SK-N-SH treated with all-trans-retinoic acid at 6 μM for 48 hours (cell line): ENCODE measurements at places on chromosomes 6 and 20.

DNA sequence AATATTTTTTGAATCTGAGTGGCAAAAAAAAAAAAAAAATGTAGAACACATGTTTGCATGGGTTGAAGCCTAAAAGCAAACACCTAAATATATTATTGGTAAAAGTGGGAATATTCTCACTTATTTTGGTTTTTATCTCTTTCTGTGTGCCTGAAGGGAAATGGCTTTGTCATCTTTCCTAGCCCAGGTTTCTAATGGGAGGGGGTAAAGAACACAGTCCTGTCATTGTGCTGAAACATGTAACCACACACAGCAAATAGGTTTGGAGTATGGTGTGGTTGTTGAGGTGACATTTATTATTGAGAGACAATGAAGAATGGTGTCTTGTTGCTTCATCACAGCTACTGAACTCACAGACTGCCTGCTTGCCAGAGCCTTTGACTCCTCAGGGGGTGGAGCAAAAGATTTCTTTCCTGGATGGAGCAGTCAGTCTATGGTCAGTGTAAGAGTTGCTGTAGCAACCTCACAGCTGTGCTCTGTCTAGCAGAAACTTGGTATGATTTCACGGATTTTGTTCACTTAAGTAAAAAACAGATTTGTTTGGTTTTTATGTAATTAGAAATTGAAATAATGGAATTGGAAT lies 70.2 kb downstream of the CEP57L1 start:
- ATAC-seq: peak; percentile 86

GRCh38 chr6:42210551-42210950 lies 7.1 kb downstream of the MRPS10 start:
- ATAC-seq: no peak; the same call in 2 of the 3 replicates

- ATAC-seq: no peak
These were observed 94.8 kb downstream of the MYLK4 start for GRCh38 chr6:2655844-2656433.

- ATAC-seq: no peak
These were observed 32.3 kb downstream of the GCLC start for GRCh38 chr6:53512626-53513025.

DNA sequence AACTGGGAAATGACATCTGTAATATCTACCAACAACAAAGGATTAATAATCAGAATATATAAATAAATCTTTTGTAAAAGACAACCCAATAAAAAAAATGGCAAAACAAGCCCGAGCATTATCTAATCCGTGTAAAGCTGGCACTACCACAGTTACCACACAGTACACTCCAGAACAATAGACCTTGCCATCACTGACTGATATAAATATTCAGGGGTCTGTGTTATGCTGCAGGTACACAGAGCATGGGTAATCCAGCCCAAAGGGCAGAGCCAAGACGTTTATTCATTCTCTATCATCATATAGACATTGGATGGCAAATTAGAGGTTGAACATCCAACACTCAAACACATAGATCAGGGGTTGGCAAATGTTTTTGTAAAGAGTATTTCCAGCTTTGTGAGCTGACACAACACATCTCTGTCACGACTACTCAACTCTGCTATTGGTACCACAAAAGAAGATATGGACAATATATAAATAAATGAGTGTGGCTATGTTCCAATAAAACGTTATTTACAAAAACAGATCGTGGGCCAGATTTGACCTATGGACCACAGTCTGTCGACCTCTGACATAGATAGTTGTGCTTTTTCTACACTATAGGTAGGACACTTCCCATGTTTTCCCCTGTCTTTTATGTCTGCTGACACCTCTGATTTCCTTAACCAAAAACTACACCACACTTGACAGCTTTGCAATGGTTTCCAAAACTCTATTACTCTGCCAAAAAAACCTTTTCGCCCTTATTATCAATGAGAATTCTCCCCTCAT lies 4.5 kb downstream of the NCOA6 start:
- no peak for ATAC-seq

DNA sequence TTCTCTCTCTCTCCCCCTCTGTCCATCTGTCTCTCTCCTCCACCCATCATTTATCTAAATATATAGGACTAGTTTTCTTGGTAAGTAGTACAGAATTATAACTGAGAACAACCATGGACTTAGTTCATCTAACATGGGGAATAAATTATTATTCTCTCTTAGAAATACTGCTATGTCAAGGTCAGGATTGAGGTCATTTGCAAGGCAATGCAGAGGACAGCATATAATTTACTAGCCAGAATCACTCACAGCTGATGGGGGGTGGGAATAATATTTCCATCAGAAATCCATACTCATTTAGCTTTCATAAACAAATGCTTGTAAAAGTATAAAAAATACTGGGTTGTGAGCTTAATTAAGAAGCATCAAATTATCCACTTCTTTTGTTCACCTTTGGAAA lies 553.9 kb upstream of the POU3F2 start:
- ATAC-seq: no peak

DNA sequence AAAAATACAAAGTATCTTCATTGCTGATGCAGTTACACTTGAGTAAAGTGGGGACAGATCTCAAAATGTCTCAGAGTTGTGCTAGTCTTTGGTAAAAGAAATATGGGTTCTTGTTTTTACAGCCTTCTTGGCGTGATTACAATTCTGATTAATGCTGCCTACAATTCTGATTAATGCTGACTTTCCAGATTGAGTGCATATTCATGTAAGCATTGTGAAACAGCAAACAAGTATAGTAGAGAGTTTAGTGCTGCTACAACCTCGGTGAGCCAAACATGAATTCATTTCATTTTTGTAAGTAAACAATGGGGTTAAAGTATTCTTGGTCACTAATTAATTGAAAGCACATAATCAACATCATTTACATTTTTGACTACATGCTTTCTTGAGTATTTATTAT lies at the start of gene DEFB113:
TSS of gene DEFB113 (minus strand) at position 21 of the 400 bp plus-strand sequence. CDS start at position 21, 0 bp downstream.
- no peak for ATAC-seq

GRCh38 chr6:291697-292505 lies at the start of gene DUSP22:
TSS of gene DUSP22 (plus strand) at chr6:292487. CDS start at chr6:292540, 53 bp downstream.
- peak; percentile 85 for ATAC-seq

GRCh38 chr6:103011605-103012004 lies 1618.1 kb downstream of the GRIK2 start:
- no peak for ATAC-seq

DNA sequence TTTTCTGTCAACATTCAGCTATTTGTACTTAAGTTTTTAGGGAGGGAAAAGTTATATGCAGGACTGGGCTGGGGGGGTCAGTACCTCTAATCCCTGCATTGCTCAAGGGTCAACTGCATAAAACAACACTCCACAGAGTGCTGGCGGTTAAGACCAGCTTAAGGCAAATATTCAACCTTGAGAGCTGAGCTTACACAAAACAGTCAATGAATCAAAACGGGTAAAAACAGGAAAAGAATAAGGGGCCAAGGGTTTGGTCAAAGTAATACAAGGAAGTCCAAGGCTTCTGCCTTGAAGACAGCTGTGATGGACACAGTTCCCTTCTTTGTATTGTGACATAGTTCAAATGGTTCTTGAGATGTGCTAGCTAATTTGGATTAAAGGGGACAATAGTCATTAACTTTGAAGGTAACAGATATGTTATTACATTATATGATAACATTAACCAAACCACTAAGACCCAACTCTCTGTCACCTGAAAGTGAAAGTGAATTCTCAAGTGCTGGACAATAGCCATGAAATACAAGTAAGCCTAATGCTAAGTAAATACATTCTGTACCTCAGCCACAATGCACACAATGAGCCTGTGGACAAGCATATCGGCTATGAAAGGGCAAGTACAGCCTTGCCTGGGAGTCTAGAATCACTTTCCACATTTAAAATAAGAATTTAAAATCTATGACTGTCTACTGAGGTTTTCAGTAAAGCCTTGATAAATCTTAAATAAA lies 106.8 kb downstream of the PDE10A start:
- ATAC-seq: no peak

GRCh38 chr6:71351190-71351589 lies 62.6 kb downstream of the OGFRL1 start:
- peak; percentile 76 for ATAC-seq

DNA sequence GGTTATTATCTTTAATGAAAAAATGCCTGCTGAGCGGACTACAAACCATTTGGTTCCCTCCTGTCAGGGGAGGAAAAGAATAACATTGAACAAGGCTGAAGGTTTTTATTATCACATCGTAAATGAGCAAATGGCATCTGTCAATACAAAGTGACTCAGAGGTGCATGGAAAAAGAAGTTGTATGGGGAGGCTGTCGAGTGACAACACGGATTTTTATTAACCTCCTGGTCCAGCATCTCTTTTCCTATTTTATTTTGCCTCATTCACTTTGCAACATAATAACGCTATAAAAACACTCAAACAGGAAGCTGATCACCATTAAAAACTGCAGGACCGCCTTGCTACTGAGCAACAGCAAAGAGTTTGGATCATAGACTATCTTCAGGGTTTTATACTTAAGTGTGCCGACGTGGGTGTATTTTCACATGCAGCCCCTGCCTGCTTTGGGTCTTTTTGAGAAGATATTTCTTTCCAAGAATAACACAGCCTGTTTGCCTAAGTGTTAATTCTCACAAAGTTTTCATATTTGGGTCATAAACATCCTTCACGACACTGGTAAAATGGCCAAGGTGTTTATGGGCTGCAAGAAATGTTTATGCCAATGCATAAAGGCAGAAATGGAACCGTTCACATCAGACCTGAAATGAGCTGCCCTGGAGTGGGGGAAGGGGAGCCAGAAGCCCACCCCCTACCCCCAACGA lies 132.1 kb upstream of the SALL4 start:
- ATAC-seq: no peak

DNA sequence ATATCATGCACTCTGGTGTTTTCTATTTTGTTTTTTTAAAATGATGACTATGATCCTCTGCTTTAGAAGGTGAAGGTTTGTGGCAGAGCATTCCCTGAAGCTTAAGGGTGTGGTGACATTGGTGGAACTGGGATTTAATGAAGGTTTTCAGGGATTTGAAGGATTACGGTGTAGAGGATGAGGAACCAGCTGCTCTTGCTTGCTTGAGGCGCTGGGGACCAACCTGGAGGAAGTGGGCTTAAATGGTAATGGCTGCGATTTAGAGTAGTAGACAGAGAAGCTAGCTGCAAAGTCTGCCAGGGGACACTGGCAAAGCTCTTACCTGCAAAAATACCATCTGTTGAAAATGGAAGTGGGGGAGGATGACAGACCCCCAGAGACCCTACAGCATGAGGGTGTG lies 241.8 kb downstream of the CLIC5 start:
- no peak for ATAC-seq
